ENCODE measurements at places on chromosomes 7 and 10.

- DNase-seq, result no peak
Observed at GRCh38 chr10:121137533-121137932, 286.4 kb downstream of the WDR11 start.

DNA sequence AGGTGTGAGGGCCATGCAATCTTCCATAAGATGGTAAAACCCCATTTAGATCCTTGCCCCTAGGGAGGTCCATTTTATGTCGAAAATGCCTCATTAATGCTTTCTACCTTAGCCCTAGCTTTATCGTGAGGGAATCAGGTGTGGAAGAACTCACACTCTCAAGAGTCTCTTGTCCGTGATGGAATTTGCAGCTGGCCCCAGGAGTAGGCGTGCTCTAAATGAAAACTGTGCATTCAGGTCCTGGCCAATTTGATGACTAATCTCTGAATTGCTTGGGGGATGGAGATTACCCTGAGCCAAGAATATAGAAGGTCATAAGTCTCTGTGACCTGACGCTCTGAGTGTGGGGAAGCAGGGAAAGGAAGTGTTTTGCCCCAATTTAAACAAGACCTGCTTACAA is 6.6 kb downstream of the C10orf90 start:
- DNase-seq, result no peak

DNA sequence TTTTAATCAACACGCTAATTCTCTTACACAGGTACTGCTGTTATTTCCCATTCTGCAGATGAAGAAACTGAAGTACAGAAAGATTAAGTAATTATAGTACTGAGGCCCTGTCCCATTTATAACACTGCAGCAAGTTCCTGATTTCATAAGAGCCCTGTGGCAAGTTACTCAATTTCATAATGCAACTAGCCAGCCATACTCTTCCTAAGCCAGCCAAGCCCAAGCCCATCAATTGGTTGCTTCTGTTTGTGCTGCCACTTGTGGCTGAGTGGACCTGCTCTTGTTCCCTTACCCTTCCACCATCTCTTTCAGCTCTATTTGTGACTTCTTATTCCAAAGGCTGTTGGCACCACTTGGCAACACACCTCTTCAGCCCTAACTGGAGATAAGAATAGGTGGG is 19.7 kb upstream of the PRPF18 start:
- DNase-seq, result peak; percentile 91

GRCh38 chr10:124239134-124239533 is 145.7 kb upstream of the CHST15 start:
- DNase-seq, result no peak

- DNase-seq, result no peak
Observed at GRCh38 chr10:33749067-33749735, 414.7 kb upstream of the NRP1 start.

GRCh38 chr10:123930340-123931001 is 38.9 kb upstream of the CPXM2 start:
- no peak for DNase-seq

DNA sequence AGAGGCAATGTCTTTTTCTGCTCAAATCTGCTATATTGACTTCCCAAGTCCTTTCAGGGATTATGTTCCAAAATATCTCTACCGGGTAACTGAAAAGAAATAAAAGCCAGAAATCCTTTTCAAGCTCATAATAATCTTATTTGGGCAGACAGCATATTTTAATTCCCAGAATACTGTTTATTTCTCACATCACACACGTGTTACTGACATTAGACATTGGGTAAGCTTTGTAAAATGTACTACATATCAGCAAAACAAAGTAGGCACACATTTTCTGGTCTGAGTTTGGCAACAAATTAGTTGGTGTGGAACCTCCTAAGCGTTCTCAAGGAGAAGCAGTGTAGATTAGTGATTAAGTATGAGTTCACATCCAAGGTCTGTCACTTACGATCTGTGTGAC is 10.4 kb upstream of the PTPRZ1 start:
- no peak for DNase-seq

GRCh38 chr7:138903186-138903820 is 77.9 kb downstream of the KIAA1549 start:
- no peak for DNase-seq

DNA sequence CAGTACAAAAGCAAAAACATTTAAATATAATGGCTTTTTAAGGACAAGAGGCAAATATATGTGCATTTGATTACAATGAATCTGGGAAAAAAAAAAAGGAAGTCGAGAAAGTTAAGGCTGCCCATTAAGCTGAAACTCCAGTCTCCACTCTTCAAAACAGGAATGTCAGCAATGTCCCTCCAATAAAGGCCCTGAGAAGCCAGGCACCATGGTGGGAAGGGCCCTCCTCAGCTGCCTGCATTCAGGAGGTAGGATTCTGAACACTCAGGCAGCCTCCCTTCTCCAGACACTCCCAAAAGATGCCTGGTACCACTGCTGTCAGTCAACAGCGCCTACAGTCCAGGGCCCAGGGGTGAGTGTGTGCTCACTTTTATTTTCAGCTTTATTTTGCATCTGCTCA is 121.3 kb upstream of the MGMT start:
- no peak for DNase-seq

GRCh38 chr10:125153703-125154490 is 6.5 kb downstream of the CTBP2 start:
- DNase-seq, result no peak

DNA sequence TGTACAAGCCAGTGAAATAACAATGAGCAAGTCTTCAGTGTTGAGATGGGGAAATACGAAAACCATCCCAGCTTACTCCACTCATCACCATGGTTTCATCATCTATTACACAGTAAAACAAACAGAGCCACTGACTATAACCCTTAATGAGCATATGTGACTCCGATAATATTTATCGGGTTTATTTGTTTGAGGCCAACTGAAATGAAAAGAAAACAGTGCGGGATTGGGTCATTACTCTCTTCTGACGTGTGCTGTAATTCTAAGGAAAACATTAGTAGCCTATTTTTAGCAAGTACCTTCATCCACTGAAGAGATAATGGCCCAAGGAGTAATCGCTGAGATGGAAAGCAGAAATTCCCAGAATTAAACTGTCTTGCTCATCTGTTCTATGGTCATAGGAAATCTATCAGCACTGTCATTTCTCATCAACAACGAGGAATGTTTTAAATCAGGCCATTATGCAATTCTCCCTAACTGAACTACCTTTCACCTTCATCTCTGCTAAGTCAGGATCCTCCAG is 716.5 kb downstream of the INHBA start:
- no peak for DNase-seq

DNA sequence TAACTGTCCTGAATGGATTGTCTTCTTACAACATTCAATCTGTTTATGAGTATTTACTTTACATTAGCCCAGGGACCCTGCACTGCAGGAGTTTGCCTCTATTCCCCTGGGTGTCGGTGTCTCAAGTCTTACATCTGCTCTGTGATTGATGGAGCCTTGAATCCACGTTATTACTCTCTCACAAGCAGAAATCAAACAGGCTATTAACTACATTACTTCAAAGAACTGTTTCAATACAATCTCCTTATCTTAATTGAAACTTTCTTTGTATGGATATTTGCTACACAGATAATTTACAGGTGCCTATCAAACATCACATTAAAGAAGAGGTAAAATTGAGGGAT is 3.1 kb upstream of the ARID5B start:
- no peak for DNase-seq

DNA sequence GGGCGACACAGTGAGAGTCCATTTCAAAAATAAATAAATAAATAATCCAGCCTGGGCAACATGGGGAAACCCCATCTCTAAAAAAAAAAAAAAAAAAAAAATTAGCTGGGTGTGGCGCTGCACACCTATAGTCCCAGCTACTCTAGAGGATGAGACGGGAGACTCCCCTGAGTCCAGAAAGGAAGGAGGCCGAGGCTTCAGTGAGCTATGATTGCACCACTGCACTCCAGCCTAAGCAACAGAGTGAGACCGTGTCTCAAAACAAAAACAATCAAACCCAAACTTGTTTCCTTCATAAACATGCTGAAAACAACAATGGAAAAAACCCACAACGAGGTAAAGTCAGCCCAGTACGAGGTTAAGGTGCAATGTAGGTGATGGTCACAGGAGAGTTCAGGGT is 1.2 kb downstream of the COX19 start:
- peak; percentile 45 for DNase-seq

- DNase-seq, result no peak
Observed at GRCh38 chr10:34768261-34768971, 46.7 kb downstream of the PARD3 start.

DNA sequence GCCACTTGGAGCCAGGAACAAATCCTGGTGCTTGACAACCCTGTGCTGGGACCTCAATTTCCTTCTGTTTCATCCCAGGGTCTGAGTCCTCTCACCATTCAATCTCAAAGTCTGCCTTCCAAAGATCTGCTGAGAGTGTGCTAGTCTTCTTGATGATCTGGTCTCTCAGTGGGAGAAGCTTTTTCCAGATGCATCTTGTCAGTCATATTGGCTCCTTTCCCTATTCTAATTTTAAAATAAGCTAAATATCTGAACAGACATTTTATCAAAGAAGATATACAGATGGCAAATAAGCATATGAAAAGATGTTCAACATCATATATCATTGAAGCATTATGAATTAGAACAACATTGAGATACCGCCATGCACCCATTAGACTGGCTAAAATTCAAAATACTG is 469.3 kb downstream of the NEBL start:
- DNase-seq, result no peak

DNA sequence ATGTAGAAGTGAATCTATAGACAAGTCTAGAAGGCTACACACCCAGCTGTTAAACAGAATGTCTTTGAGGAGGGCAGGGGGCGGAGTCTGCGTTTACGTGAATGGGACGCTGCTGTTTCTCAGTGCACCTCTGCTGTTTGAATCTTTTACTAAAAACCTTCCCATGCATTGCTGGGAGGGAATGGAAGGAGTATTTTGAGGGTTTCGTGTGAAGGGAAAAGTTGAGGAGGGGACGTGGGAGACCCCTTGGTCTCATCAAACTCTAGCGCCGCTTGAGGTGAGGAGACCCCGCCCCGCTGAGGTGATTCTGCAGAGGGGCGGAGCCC is 492 bp upstream of the VCL start:
- DNase-seq, result peak; percentile 42

GRCh38 chr7:137086896-137087295 is 218.4 kb downstream of the CHRM2 start:
- no peak for DNase-seq

GRCh38 chr7:69640925-69641594 is 42.8 kb downstream of the AUTS2 start:
- no peak for DNase-seq

GRCh38 chr10:87615856-87616255 is 43.8 kb upstream of the PAPSS2 start:
- DNase-seq, result peak; percentile 21

DNA sequence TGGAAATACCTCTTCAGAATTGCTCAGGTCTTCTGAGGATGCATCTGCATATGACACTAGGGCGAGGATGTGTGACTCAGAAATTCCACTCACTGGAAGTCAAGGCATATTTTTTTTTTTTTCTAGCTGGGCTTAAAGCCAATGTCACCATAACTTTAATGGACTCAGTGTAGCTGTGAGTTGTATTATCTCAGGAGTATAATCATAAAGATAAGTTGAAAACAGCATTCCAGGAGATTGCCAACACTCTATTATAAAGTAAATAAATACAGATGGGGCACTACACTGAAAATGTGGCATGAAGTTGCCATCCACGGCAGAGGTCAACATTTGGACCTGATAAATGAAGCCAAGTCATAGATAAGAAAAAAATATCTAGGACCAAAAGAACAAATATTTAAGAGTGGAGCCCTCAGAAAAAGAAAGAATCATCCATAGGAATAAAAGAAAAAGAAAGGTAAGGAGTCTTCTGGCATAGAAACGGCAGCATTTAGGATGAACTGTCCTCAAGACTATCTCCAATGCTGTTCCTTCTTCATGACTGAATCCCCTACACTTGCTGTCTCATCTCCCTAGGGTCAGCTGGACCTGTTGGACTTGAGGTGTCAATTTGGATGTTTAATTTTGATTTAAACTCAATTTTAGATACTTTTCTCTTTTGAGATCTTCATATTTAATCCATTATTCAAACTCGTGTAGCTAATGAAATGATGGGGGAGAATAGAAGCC is 72.9 kb upstream of the CAV2 start:
- DNase-seq, result no peak

DNA sequence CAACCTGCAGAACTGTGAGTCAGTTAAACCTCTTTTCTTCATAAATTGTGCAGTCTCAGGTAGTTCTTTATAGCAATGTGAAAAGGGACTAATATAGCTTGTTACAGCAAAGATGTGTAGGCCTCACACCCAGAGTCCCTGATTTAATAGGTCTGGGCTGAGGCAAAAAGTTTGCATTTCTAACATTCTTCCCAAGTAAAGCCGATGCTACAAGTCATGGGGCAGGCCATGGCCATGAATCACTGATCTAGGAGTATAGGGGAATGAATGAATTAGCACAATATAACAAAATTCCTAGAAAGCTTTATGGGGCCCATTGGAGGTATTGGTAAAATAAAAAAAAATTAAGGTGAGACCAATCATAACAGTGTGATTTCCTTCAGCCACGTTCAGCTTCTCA is 11.5 kb upstream of the AASS start:
- DNase-seq, result no peak

DNA sequence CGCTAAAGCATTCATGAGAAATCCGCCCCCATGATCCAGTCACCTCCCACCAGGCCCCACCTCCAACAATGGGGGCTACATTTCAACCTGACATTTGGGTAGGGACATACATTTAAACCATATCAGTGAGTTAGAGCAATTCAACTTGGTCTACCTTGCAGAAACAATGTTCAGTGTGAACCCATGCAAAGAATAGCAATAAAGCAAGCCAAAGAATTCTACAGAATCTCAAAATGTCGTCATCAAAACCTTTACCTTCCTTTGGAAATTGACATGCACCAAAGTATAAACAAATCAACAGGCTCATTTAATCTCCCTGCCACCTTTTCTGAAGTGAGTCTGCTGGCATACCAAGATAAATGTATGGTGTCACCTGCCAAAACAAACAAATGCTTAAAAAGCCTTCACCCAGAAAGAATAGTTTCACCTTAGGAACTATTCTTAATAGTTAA is 68.8 kb upstream of the ABLIM1 start:
- DNase-seq, result no peak

DNA sequence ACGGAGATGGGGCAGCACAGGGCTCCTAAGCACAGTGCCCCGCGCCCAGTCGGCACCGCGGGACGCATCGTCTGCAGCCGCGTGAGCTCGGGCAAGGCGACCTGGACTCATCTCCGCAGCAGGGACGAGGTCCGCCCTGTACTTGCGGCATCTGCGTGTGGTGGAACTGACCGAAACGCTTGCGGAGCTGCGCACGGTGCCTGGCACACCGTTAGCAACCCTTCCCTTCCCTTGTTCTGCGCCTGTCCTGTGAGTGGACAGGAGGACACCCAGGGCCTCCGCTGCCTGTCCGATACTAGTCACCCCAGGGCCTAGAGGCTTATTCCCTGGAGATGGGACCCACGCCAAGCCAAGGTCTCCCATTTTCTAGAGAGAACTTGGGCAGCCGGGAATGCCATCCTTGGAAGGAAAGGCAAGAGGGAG is 98.5 kb downstream of the WDR11 start:
- DNase-seq, result no peak

GRCh38 chr7:99374111-99375064 is at the start of gene ARPC1B:
Gene ARPC1B (plus strand): TSS chr7:99374730. CDS start chr7:99385715, 10,985 bp downstream.
- peak; percentile 81 for DNase-seq

- DNase-seq, result no peak
Observed at GRCh38 chr10:82210331-82210730, 335.3 kb downstream of the NRG3 start.
